A549 treated with DMSO at 1 μM for 4 hours (cell line): ENCODE measurements at places on chromosomes 13 and 19. TPM values are rescaled to one million over a fixed set of nuclear protein-coding genes. Genes with fewer than 3 reads are reported as not detected.

The KLK6 gene
- 0.19 to 0.51 TPM (median 0.29 TPM) in 5 replicates for total RNA-seq

The CYP4F8 gene
- total RNA-seq, result not detected in 5 replicates

The NAPA gene
- total RNA-seq, result 85.6 to 109 TPM (median 90.4 TPM) in 5 replicates

The OR10H1 gene
- total RNA-seq, result not detected in 5 replicates

The IZUMO2 gene
- not detected in 5 replicates for total RNA-seq

The GTF2F2 gene
- total RNA-seq, result 19.9 to 22.8 TPM (median 20.9 TPM) in 5 replicates

The CACNA1A gene
- 0.09 to 0.31 TPM (median 0.18 TPM) in 5 replicates for total RNA-seq

The ZNF723 gene
- not detected in 5 replicates for total RNA-seq
